ENCODE measurements at places on chromosomes 13 and 19. TPM values are rescaled to one million over a fixed set of nuclear protein-coding genes. Genes with fewer than 3 reads are reported as not detected.

The SGCG gene
- not detected for total RNA-seq

The SKA3 gene
- 39.5 TPM for total RNA-seq

The PSG5 gene
- total RNA-seq: not detected

The ZNF793 gene
- 3.5 TPM for total RNA-seq

The KCNN4 gene
- 49.6 TPM for total RNA-seq

The R3HDM4 gene
- 58.4 TPM for total RNA-seq

The SLC5A5 gene
- 0.99 TPM for total RNA-seq

Measured in activated CD8-positive, alpha-beta T cell treated with anti-CD3 and anti-CD28 coated beads for 36 hours (primary cell).